ENCODE measurements at places on chromosomes 6 and 20.

- DNase-seq: no peak
Measured at GRCh38 chr6:133411757-133412156, 170.6 kb downstream of the EYA4 start.

DNA sequence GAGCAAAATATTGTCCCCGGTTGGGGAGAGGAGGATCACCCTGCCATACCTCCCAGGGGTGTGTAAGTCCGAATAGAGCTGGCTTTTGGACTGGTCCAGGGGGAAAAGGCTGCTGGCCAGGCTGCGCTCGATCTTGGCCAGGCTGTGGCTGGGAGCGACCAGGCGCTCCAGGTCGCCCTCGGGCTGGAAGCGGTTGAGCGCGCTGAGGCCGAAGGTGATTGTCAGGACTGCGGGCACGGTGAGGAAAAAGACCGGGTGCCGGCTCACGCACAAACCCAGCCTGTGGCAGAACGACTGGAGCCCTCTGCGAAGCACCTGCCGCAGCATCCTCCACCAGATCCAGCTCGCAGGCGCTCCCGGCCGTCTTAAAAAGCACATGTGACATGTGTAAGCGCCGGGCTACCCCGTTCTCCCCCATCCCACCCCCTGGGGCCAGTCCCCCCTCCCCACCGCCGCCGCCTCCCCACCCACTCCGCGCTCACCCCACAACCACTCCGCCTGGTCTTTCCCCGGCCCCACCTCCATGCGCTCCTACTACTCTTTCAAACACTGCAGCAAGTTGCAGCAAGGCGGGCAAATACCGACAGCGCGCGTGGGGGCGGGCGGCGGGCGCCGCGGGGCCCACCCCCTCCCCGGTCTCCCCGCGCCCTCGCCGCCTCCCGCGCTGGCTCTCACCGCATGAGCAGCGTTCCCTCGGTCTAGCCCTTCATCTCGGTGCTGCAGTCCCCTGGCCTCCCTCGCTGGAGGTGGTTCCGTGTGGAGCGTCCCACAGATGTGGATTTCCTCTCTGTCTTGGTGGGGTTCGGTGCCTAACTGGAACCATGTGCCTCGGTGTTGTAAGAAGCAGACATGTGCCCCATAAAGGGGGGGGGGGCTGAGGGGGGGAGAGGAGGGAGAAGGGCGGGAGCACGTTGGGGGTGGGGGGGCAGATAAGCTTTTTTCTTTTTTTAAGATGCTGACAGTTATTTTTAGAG is 42.4 kb downstream of the PTCHD4 start:
- no peak for DNase-seq

GRCh38 chr6:28606424-28607391 is 81.0 kb downstream of the GPX5 start:
- peak; percentile 18 for DNase-seq

- DNase-seq: peak; percentile 76
Measured at GRCh38 chr6:111872401-111873177, 663 bp downstream of the FYN start.

DNA sequence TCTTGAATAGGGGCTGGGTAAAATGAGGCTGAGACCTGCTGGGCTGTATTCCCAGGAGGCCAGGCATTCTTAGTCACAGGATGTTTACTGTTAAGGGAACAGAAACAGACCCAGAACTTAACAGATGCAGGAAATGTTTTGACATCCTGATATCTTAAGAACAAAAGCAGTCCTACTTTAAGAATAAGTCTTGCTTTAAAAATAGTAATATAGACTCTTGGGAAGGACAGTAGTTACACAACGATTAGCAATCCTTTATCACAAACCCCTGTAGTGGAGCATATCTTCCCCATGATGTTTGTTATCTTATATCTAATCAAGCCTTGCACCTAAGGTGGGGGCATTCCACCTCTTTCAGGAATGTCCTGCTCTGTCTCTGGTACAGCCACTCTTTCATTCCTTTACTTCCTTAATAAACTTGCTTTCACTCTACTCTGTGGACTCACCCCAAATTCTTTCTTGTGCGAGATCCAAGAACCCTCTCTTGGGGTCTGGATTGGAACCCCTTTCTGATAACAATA is 493.7 kb upstream of the SULF2 start:
- DNase-seq: no peak

Measured in CD4-positive, alpha-beta T cell treated with Interleukin-10 for 1 hour (primary cell).